ENCODE measurements at places on chromosomes 16 and 17.
A peak's percentile ranks its signal among the peaks of the same experiment; 100 is the strongest.

GRCh38 chr17:31413874-31414549, 22.5 kb downstream of the RAB11FIP4 start:
- DNase-seq: no peak

DNA sequence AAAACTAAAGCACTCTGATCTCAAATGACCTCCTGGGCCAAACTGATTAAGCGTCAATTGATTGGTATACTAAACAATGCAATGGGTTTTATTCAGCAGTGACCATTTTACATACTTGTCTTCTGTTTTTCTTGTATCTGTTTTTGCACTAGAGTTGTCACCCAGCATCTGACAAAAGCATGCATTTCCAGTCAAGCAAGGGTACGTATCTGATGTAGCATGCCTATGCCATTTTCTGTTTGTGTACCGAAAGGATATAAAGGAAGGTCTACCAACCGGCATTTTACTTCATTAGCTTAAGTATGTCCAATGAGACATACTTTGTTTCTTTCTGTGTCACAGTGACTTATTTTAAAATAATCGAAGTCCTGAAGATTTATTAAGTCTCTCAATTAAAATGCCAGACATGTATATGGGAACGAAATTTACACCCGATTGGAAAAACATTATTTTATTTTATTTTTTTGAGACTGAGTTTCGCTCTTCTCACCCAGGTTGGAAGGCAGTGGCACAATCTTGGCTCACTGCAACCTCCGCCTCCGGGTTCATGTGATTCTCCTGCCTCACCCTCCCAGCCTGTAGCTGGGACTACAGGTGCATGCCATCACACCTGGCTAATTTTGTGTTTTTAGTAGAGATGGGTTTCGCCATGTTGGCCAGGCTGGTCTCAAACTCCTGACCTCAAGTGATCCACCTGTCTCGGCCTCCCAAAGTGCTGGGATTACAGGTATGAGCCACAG, 7.5 kb downstream of the TOB1 start:
- DNase-seq: no peak

DNA sequence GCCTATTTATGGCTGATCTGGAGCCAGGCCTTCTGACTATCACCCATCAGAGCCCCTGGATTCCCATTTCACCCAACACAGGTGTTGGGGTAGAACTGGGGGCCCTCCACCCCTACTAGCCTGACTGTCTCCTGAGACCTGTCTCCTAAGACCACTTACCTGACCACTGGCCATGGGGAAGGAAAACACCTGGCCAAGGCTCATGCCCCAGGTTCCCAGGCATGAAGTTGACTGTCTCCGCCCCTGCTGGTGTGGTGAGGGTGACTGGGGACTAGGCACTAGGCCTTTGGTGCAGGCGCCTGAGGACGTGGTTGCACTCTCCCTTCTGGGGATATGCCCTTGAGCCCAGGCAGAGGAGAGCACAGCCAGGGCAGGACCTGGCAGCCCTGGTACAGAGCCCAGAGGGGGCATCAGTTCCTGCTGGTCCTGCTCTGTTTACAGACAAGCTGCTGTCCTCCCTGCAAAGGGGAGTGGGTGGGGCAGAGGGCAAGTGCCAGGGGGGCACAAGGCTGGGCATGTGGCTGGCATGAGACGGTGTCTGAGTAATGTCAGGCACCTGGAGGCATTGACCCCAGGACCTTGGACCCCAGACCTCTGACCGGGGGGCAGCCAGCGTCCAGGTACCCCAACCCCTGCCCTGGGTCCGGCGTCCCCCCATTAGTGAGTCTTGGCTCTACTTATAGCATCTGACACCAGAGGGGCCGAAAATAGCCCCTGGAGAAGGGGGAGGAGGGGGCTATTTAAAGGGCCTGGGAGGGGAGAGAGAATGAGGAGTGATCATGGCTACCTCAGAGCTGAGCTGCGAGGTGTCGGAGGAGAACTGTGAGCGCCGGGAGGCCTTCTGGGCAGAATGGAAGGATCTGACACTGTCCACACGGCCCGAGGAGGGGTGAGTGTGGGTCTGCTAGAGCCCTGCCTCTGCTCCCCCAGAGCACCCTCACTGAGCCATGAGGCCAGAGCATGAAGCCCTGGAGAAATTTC, at the start of gene TCAP:
TSS of gene TCAP (plus strand) at position 769 of the 981 bp plus-strand sequence. CDS start at position 780, 11 bp downstream.
- DNase-seq: no peak

GRCh38 chr17:9843152-9844010, 17.7 kb downstream of the GLP2R start:
- DNase-seq: no peak

DNA sequence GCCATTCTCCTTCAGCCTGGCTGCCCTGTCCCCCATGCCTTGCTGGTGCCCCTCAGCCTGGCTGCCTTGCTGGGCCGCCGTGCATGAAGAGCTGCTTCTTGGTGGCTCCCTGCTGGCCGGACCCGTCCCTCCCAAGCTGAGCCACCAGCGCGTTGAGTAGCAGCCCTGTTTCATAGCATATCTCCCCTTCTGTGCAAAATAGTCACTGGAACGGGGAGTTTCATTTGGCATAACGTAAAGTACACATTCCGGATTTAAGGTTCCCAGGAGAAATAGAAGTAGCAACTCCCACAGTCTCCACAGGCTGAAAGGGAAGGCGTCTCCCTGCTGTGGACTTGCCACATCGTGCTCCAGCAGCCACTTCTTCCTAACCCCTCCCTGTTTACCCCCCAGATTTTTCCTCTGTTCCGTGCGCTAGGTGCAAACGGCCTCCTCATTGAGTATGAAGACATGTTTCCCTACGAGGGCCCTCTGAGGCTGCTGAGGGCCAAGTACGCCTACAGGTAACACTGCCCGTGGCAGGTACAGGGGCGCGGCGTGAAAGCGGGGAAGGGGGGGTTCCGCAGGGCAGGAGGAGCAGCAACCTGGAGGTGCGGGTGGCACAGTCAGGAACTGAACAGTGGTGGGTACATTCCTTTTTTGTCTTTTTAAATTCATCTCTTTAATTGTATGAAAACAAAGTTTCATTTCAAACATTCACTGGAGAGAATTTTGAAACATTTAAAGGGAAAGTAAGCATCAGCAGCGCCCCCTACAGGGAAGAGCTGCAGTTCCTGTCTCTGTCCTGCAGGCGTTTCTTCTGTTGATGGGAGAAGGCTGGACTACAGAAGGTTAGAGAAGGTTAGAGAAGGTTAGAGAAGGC, 5.8 kb upstream of the OGFOD3 start:
- DNase-seq: peak; percentile 74

Measured in GM12865 (cell line).